ENCODE measurements at places on chromosomes 2 and 18.

DNA sequence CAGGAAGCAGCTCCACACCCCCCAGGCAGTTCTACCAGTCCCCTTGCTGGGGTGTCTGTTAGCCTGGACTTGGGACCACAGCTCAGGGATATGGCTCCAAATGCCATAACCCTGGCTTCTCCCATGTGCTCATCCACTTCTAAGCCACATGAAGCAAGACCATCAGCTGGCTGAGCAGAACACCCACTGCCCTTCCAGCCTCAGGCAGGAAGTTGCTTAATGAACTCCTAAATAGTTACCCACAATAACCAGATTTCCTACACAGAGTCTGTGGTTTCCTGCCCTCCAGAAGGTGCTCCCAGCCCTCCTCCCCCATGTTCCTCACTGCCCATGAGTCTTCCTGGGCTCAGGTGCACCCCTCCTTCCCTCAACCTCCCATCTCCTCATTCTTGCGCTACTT, 98.3 kb upstream of the EPC2 start:
- no peak for DNase-seq

- DNase-seq: no peak
Observed at GRCh38 chr2:197982565-197982964, 178.2 kb downstream of the PLCL1 start.

DNA sequence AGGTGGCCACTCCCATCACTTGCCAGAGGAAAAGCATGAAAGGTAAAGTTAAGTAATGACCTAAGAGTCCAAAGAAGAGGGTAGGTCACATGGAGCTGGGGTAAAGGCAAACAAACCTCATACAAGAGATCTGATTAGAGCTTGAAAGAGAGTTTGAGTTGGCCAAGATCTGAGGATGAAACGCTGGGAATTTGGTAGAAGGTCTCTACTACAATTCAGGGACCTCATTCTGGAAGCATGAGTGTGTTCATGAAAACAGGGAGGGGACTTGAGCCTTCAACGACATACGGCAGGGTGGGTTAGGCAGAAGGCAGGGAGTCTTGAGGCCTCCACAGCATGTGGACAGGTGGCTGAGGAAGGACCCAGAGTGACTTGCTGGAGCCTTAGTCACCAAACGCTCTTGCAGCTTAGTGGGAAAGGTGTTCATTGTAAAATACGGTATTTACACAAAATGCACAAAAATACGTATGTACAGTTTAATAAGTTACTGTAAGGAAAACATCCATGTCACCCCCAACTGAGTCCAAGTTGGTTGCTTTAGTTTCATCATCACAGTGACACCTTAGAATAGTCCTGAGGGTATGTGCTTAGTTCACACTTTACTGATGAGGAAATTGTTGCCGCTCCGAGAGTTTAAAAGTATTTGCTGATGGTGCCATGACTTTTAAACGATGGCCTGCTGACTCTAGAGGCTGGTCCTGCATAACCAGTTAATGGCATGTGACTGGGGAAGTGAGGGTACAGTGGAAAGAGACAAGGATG, 5.0 kb upstream of the FARP2 start:
- DNase-seq: no peak

GRCh38 chr2:214631406-214631805, 178.1 kb downstream of the BARD1 start:
- DNase-seq: no peak

DNA sequence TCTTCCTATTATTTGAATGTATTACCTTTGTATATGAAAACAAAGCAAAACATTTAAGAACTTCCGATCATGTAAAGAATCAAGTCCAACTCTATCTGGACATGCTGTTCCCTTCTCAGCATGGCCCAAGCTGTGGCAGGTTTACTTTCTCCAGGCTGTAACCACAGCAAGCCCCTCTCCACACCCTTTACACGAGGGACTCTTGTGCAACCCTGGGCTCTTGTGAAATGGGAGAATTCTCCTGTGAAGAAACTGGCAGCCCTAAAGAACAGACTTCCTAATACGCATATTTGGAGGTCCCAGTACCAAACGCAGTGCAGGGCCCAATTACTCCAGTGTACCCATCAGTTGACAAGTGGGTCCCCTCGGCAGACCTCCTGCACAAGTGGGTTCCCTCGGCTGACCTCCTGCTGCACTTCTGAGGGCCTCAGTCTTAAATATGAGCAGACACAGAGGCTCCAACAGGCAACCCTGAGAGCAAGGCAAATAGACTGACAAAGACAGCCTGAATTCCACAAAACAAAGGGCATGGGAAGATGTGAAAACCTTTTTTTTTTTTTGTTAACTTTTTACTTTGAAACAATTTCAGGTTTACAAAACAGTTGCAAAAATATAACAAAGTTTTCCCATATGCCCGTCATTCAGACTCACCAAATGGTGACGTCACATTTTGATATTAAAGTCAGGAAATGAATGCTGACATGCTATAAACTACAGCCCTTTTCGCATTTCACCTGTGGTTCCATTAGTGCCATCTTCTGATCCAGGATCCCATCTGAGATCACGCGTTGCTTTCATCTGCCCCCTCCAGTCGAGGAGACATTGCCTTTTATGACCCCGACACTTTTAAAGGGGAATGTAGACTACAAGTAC, 78.2 kb downstream of the FBXO15 start:
- DNase-seq: no peak

GRCh38 chr2:192243488-192243887, 48.8 kb upstream of the TMEFF2 start:
- DNase-seq: no peak

GRCh38 chr2:213834331-213834730, 550.1 kb downstream of the SPAG16 start:
- DNase-seq: no peak

DNA sequence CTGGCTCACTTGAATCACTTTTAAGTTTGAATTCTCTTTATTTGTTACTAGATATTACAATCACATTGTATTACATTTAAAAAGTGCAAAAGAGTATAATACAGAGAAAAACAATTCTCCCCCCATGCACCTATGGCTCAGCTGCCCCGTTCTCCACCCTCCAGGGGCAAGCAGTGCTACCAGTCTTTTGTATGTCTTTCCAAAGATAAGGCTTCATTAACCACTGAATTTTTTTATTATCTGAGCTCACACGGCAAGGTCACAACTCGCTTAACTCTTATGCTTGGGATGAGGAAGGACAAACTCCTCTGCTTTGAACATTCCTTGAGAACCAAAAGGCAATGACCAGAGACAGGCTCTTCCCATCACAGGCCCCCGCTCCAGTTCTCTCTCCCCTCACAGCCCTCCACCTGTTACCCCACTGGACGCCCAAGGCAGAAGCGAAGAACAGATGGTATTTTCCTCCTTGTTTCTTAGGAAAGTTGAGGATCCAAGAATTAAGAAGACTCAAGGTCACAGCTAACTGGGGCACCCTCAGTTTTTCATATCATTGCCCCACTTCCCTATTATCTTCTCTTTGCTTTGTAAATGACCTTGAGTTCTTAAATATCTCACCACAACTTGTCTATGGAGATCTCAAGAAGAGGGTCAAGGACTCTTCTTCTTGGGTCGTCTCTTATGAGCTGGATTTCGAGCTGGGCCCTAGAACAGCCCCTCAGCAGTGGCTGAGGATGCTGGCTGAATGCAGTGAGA, 30.1 kb downstream of the SH2D6 start:
- DNase-seq: no peak

DNA sequence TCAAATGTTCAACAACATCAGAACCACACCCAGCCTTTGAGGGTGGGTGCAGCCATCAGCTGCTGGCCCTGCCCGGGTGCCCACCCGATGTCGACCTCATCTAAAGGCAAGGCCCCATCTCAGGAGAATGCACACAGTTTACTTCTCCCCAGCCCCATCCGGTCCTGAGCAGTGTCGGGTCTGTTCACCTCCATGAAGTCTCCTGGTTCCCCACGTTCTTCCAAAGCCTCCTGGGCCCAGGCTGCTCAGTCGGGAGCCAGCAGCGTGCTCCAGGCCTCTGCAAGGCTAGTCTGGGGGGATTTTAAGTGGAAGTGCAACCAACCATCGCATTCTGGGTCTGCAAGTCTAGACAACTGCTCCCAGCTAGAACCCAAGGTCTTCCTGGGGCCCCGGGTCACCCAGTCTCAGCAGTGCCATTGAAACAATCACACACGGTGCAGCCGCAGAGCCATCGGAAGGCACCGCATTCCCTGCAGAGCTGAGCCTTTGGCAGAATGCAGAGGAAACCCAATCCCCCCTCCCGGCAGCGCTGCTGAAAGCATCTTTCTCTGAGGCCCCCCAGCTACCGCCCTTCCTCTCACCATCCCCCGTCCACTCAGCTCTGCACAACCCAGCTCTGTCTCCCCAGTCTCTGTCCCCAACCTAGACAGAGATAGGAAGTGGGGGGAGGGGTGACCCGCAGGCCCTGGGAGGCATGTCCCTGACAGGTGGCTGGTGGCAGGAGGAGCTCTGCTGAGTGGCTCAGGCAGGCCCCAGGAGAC, 8.5 kb downstream of the ESPNL start:
- no peak for DNase-seq

DNA sequence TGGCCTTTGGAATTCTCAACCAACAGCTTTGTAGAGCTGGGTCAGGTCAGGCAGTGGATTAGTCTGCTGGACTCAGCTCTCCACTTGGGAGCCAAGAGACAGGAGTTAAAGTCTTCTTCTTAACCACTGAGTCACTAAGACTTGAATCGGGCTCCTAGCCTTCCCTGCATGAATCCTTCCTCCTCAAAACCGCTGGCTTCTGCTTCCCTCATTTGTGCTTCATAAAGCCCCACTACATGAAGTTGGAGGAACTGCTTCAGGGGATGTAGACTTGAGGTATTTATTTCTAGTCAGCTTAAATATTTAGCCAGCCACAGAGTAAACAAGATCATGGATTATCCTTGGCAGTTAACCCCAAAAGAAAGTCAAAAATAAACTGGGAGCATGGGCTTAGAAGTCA, 536.3 kb upstream of the TNP1 start:
- DNase-seq: no peak

- DNase-seq: no peak
Observed at GRCh38 chr2:38940746-38941145, 51.1 kb downstream of the ARHGEF33 start.

- no peak for DNase-seq
Observed at GRCh38 chr18:38695559-38696280, 1130.1 kb upstream of the CELF4 start.

GRCh38 chr18:56248610-56249235, 389.7 kb downstream of the TXNL1 start:
- DNase-seq: no peak

DNA sequence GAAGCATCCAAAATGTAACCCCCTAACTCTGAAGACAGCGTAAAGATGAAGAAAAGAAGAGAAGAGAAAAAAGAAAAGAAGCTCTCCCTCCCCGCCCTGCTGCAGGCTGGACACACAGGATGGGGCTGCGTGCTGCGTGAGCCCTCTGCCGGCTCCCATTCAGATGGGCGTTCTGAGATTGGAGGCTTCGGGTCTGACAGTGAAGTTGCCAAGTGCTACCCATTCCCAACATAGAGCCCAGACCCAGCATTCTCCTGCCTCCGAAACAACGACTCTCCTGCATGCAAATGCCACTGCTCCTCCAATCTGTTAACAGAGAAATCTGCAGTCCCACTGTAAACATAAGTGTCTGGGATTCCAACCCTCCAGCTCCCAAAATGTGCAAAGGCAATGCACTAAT, 234.9 kb downstream of the BCL11A start:
- DNase-seq: no peak
